ENCODE measurements at places on chromosomes 4 and X.

DNA sequence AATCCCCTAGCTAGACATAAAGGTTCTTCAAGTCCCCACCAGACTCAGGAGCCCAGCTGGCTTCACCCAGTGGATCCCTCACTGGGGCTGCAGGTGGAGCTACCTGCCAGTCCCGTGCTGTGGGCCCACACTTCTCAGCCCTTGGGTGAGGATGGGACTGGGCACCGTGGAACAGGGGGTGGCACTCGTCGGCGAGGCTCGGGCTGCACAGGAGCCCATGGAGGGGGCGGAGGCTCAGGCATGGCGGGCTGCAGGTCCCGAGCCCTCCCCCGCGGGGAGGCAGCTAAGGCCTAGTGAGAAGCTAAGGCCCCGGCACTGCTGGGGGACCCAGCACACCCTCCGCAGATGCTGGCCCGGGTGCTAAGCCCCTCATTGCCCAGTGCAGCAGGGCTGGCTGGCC lies 16.1 kb upstream of the ACSL4 start:
- DNase-seq, result no peak

DNA sequence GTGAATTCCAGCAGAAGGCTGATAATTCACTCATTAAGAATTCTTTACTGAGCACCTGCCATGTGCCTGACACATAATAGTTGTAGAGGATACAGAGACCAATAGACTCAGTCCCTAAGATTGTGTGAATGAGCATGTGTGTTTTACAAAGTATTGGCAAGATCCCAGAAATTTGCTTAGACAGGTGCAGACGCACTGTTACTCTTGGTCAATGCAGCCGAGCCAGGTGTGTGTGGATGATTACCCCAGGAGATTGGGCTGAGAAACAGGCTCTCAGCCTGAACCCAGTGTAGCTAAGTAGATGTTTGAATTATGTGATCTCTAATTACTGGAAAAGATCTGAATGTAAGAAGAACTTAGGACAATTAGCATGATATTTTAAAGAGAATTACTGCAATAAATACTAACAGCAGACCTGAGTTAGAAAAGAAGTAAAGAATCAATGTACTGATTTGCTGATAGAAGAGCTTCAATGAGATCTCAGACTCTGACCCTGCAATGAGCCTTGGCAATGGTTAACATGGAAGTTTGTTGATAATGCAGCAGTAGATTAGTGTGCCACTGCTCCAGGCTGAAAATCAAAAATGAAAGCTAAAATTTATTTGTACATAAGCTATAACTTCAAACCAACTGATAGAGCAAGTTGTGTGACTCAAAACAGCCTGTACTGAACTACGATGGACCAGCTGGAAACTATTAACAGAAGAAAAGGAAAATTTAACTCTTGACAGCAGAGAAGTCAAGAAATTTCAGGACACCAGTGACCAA lies 32.2 kb upstream of the NDST4 start:
- no peak for DNase-seq

DNA sequence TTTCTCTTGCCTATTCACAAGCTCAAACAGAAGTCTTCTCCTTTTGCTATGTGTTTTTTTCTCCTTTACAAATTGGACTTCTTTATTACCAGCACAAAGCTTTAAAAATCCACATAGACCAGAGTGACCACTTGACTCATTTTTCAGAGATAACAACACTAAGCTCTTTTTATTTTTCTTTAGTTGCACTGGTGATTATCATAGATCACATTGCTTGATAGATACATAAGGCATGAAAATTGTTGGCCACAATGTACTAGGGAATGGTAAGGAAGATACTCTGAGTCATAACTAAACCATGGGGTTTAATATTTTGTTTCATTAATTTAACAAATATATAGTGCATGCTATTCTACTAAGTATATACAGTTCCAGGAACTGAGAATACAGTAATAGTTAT lies 159.0 kb downstream of the GASK1B start:
- DNase-seq, result no peak

DNA sequence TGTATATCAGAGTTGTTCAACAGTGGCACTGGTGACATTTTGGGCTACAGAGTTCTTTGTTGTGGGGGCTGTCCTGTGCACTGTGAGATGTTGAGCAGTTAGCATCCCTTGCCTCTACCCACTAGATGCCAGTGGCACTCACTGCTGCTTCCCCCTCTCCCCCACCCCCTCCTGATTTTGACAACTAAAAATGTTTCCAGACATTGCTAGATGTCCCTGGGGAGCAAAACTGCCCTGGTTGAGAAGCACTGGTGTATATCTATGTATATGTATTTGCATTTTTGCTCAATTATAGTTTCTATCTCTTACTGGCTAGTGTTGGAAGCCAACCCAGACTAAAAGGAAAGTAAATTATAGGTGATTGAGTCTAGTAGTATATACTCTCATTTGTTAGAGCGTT lies 2.4 kb downstream of the TMEM131L start:
- DNase-seq, result no peak

- DNase-seq, result no peak
Measured at GRCh38 chr4:87975466-87975865, at the start of gene SPP1. Gene SPP1 (plus strand): TSS chr4:87975714. CDS start chr4:87976896, 1,182 bp downstream.

- DNase-seq, result no peak
Measured at GRCh38 chr4:84482564-84483563, 16.2 kb downstream of the NKX6-1 start.

DNA sequence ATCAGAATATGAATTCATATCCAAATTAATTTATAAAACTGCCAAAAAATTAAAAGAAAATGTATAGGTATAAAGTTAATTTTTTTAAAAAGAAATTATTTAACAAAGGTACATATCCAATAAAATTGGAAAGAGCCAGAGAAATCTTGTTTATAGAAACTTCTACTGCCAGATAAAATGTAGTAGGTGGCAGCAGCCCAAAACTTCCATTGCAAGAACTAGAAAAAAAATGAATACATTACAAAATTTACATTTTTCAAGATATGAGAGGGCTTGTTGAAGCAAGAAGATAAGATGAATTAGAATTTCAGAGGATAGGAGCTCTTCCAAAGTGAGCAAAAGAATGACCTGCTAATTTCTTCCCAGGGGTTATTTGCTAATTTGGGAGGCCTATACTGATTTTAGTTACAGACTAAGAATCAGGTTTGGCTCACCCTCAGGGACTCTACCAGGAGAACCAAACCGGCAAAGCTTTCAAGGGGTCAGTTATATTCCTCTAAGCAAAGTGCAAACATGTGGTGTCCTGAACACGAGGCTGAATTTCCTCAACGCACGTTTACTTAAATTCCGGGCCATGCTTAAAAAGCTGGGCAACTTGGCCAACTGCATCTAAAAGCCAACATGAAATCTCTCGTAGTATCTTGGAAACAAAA lies 17.5 kb downstream of the ANKRD50 start:
- DNase-seq, result no peak

DNA sequence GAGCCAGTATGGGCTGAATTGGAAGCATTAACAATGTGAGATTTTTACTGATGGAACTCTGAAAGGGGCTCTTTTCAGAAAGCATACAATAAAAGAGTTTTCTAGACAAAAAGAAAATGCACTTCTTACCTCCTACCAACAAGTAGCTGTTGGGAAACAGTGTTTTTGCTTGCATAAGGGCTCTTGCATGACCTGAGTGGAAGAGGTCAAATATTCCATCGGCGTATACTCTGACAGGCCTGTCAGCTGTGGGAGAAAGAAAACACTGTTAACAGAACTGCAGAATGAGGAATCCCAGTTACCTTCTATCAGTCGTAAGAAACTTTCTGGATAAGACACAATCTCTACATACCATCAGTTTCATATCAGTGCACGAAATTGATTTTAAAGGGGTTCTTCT lies 39.5 kb downstream of the PCYT1B start:
- no peak for DNase-seq

DNA sequence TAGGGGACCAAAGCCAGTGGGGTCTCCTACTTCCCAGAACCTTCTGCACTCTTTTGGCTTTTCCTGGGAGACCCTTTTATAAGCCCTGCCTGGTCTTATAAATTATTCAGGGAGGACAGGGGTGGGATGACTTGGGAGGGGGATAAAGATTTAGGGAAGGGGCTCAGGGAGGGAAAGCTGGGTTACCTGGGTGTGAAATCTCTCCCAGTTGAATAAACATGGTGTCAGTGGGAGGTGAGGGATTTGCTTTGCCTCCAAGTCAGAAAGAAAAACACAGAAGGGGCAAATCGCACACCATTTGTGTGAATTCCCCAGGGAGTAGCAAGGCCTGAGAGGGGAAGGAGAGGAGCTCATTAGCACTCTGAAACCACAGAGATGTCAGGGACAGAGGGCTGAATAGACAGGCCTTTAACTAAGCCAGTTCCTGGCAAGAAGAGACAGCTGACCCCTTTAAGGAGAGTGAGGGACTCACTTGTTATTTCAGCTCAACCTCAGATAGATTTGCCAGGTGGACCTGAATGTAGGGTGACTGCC lies at the start of gene RIPPLY1:
Gene RIPPLY1 (minus strand): TSS at position 51 of the 534 bp plus-strand sequence. CDS start 54 bp downstream, outside the sequence.
- DNase-seq, result no peak

DNA sequence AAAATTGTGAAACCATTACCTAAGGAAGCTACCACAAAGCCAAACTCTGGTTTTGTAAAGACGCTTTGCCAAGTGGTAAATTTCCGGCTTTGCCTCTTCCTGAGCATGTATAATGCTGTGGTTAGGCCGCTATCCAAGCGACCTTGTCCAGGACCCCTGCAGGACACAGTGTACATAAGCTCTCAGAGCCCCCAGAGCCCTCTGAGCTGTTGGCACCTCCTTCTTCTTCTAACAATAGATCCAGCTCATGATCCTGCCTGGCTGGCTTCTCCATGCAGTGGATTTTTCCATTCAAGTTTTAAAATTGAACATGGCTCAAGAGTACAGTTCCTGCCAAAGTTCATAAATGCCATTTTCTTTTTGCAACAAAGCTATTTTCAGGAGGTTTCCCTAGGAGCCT lies 326.7 kb downstream of the MAPK10 start:
- DNase-seq, result no peak

DNA sequence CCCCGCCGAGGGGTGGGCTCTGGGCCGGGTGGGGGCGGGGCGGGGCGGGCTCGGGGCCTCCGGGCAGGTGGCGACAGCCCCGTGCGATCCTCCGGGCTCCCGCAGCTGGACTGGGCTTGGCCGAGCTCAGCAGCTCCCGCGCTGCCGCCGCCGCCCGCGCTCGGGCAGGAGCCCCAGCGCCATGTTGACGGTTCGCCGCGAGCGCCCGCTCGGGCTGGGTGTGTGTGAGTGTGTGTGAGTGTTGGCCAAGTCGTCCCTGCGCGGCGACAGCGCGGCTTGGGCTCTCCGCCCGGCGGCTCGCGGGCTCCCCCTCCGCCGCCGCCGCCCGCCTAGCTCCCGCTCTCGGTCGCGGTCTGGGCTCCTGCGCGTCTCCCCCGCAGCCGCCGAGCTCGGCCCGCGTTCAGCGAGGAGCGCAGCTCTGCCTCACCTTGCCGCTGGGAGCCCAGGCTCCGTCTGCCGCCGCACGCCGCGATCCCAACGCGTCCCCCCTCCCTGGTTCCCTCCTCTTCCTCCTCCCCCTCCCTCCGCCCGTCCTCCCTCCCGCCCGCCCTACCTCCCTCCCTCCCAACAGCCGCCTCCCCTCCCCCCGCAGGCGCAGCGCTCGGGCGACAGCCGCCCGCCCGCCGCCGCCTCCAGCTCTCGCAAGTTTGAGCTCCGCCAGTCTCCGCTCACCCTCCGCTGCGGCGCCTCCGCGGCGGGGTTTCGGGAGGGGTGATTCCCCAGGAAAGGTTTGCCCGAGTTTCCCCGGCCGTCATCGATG lies at the start of gene BCOR:
Gene BCOR (minus strand): TSS at position 455 of the 760 bp plus-strand sequence. CDS start 20,029 bp downstream, outside the sequence.
- peak; percentile 83 for DNase-seq

DNA sequence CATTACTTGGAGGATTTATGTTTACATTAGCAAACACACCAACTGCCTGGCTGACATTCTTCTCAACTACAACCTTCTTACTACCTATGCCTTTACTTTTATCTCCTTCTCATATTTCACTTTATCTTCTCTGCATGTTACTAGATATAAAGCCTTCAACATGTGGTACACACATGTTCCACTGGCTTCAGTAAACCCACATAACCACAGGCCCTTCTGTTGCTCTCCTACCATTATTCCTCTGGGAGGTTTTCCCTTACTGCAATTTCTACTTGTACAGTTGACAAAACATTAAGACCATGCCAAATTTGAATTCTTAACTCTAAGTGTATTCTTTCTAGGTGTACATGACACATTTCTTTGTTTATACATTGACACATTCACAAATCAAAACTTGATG lies 133.1 kb downstream of the ARAP2 start:
- DNase-seq, result no peak

DNA sequence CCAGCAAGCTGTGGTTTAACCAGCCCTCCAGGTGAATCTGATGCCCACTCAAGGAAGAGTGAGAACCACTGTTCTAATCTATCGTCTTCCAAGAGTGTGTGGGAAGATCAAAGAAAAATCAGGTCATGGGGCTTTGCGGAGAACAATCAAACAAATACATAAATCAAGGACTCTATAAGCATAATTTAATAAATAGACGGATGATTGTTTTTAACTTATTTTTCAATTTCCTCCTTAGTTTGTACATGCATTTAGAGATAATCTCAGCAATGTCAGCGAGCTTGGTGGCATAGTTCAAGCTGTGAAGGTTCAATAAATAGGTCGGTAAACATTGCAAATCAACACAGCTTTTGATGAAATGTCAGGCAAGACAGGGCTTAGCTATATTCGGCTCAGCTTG lies 84.9 kb downstream of the DMD start:
- DNase-seq, result no peak

DNA sequence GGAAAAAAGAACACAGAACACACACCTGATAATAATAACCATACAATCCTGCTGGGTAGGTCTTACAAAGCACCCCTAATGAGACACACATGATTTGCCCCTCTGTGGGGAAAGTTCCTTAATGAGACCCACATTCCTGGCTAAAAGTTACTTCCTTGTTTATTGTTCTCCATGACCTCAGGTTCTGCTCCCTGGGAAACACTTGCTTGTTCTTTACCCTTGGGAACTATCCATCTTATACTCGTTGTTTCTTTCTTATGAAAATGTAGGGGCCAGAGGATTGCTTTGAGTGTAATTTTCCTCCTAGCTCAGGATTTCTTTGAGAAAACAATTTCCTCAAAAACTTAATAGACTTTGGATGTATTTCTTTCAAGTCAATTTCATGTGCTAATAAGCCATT lies 52.1 kb upstream of the PCDH10 start:
- no peak for DNase-seq

DNA sequence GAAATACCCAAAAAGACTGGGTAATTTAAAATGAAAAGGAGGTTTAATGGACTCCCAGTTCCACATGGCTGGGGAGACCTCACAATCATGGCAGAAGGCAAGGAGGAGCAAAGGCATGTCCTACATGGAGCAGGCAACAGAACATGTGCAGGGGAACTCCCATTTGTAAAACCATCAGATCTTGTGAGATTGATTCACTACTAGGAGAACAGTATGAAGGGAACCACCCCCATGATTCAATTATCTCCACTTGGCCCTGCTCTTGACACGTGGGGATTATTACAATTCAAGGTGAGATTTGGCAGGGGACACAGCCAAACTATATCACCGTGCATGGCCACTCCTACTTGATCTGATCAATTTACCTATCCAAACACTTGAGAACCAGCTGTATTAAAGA lies 131.5 kb upstream of the LDB2 start:
- DNase-seq, result no peak
